ENCODE measurements at places on chromosomes 2 and 18. TPM values are rescaled to one million over a fixed set of nuclear protein-coding genes. Genes with fewer than 3 reads are reported as not detected.

GRCh38 chr18:26902291-26902690 lies 36.8 kb upstream of the AQP4 start:
- no peak for DNase-seq

- DNase-seq = no peak
Measured at GRCh38 chr18:32668956-32669355, 103.9 kb downstream of the KLHL14 start.

DNA sequence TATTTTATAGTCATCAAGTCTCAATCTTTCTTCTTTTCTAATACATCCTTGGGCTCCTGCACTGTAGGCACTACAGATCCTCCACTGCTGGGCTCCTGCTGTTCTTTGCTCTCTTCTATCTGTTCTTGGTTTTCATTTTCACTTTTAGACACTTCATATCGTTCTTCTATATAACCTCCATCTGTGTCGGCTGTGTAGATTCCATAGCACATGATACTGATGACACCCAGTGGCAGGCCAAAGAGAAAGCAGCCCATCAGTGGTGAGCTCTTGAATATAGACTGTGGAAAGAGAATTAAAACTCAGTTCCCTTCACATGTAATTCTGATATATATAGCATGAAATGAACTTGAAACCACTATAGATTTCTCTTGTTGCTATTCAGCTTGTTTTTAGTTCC lies 38.0 kb downstream of the TMX3 start:
- no peak for DNase-seq

GRCh38 chr2:194289712-194290346 lies 1367.2 kb upstream of the SLC39A10 start:
- no peak for DNase-seq

DNA sequence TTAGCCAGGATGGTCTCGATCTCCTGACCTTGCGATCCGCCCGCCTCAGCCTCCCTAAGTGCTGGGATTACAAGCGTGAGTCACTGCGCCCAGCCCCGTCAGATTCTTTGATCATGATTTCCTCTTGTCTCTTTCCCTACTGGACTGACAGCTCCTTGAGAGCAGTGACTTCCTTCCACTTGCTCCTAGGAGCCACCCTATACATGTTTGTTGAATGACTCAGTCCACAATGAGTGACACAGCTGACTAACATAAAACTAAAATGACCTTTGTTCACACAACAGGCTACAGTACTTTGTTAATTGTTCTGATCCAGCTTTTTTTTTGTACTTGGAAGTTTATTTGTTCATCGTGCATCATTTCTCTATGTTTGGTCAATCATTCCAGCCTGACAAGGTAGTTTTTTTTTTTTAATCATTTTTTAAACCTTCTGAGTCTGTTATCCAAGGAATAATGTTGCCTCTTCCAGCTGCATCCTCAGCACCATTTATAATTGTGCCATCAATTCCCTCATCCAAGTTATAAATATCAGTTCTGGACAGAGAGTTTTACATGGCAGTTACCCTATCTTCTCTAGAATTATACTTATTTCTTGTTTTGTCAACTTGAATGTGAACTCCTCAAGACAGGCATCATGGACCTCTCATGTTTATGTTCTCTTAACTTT lies 42.9 kb upstream of the TUBA3E start:
- no peak for DNase-seq

- DNase-seq = peak; percentile 86
Measured at GRCh38 chr2:40315683-40316082, 136.2 kb downstream of the SLC8A1 start.

DNA sequence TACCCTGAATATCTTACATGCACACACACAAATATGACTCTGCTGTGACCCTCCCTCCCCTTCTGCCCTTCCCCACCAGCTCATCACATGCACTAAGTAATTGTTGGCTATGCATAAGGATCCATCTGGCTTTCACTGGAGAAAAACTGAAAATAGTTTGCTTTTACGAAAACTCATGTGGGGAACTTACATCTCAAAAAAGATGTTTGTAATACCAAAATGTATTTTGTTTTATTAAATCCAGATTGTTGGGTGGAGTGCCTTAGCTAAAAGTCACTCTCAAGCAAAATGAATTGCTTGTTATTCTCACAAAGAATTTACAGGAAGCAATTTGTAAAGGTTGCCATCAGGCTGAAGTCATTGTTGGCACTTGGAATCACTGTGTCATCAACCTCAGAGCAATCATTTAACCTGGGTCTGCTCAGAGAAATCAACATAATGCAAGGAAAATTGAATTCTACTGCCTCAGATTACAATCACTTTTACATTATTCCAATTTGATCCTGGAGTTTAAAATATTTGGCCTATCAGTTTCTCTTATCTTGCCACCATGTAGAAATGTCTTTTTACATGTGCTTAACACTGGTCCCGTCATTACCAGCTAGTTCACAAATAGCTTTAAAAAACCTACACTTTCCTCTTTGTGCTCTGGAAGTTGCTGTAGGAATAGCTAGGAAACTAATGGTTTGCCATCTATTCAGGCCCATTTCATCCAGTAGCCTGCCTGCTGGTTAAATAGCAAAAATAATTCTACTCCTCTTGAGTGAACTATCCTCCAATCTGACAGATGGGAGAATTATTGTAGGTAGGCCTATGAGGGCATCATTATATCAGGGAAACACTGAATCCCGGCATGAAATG lies 90.3 kb upstream of the TMEM17 start:
- DNase-seq = peak; percentile 19

DNA sequence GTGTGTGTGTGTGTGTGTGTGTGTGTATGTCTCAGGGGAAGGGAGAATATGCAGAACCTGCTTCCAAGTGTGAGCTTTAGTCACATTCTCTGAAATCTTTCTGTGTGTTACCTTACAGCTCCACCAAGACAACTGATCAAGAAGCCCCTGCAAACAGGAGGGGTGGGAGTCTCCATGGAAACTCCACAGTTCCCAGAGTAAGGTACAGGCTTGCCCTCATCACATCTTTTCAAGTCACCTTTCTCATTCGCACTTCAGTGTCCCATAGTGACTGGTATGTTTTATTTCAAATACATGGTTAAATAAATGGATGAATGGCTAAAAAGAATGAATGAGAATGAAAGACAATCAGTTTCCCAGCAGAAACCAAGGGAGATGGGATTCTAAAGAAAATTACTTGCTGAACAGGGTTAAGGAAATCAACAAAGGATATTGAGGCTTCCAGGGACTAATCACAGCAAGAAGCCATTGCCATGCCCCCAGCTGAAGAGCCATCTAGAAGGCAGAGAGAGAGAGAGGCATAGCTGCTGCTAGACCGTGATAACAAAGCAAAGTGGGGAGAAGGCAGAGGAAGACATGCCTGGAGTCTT lies 987.2 kb upstream of the CELF4 start:
- no peak for DNase-seq

The B3GNT7 gene
- 3.9 TPM for total RNA-seq

The CDH7 gene
- 6.5 TPM for total RNA-seq

DNA sequence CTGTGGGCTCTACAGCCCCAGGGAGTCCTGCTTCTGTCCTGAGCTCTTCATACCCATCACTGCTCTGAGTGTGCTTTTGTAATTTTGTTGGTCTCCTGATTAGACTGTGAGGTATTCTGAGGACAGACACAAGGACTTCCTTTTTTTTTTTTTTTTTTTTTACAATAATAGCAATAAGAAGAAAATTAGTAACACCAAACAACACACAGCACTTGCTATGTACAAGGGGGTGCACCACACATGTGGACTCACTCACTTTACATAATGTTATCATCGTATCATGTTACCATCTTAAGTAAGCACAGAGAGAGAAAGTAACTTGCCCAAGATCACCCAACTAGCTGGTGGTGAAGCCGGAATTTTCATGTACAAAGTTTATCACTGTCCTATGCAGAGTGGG lies 34.6 kb downstream of the MBP start:
- DNase-seq = no peak

DNA sequence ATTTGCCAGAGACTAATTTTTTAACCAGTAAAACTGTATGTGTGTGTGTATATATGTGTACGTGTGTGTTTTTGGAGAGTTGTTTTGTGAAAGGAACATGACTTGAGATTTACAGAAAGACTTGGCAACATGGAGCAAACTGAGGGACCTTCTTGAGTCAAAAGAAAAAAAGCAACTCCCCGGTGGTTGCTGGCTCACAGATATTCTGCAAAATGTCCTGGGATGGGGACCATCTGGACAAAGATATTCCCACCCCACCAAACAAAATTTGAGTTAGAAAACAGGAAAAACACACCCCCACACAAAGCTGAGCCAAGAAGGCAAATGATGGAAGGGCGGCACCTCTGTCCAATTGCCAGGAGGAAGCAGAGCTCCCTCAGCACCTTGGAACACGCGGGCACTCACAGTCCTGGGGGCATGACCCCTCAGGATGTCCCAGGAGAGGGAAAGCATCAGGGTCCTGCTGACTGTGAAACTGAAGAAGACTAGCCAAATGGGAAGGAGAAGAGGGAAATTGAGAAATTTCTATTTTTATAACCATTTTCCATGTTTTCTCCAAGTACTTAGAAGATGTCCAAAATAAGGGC lies 290.2 kb upstream of the ACVR2A start:
- DNase-seq = no peak

The SKA1 gene
- total RNA-seq = 2.9 TPM

All from umbilical cord (tissue), 2 donors.